PC-3 (cell line): ENCODE measurements at places on chromosomes 2 and 18. TPM values are rescaled to one million over a fixed set of nuclear protein-coding genes. Genes with fewer than 3 reads are reported as not detected.

DNA sequence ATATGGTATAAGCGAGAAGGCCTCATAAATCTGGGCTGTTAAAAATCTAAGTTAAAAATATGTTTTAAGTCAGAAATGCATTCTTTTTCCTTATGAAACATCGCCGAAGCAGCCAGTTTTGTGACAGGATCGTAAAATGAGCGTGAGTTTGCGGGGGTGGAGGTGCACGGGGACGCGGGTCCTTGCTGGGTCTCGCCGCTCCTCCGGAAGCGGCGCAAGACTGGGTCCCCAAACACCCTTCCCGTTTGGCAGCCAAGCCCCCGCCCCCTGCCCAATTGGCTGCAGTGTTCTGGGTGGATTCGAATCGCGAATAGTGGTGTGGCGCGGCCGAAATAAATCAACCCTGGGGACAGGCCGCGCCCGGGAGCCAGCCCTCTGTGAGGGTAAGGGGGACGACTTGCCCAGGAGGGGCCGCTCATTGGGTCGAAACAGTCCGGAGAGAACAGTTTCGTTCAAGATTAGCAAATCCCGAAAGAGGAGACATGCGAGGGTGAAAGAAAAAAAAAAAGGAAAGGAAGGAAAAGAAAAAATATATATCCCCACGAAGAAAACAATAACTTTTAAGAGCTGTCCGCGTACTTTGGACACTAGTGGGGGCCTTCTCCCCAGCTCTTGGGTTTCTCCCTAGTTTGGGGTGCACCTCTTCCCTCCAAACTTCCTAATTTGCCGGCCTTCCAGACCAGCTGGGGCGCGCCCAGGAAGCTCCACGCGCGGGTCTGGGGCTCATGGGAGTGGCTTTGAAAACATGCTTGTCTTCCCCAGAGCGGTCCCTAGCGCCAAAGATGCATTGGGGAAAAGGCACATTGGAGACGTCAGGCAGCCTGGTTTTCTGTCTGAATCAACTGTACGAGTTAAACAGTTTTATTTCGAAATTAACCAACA lies 3.1 kb upstream of the GATA6 start:
- no peak for DNase-seq

DNA sequence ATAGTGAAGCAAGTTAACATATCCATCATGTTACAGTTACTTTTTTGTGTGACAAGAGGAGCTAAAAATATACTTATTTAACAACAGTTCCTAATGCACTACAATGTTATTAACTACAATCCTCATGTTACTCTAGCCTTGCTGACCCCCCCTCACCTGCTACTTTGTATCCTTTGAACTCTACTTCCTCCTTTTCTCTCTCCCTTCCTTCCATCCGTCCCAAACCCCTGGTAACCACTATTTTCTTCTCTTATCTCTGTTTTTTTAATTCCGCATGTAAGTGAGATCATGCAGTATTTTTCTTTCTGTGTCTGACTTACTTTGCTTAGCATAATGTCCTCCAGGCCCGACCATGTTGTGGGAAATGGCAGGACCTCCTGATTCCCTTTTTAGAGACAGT lies 59.4 kb downstream of the NPAS2 start:
- no peak for DNase-seq

GRCh38 chr18:76982038-76982437 lies 150.5 kb downstream of the MBP start:
- no peak for DNase-seq

DNA sequence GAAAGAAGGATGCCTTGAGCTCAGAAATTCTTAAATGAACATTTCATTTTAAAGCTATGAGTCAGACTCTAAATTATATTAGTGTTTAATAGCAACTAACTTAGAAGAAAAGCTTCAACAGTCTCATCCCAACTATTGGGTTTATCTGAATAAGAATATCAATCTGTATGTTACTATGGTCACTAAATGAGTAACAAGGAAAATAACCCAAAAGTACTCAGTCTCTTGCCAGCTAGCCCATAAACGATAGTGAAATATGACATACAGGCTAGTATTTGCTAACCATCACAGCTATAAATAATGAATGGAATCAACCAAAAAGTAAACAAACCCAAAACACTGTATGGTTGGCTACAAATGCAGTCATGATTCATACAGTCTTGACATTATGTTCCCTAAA lies 174.9 kb downstream of the RAB3GAP1 start:
- DNase-seq = peak; percentile 67

GRCh38 chr18:1133541-1133940 lies 228.9 kb downstream of the ADCYAP1 start:
- no peak for DNase-seq

DNA sequence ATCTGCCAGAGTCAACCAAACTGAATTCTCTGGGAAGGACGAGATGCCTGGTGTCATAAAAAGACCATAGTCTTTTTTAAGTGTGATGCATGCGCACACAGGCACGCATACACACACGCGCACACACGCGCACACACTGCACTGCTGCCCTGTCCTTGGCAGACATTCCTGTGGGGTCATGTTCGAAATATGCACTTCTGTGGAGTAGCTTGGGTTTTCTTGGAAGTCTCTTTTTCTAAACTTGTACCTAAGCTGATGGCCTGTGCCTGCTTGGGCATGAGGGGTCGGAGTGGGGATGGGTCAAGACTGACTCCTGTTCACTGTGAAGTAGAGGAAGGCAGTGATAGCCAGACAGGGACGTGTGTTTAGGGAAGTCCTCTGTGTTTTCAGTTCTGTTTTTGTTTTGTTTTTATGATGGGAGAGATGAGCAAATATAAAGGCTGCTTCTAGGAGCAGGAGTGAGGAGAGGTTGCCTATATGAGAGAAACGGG lies 4.0 kb upstream of the RMC1 start:
- no peak for DNase-seq

CDH7 gene
- 6.1 and 7.3 TPM in 2 replicates for total RNA-seq

TMEM200C gene
- 6.5 and 9.8 TPM in 2 replicates for total RNA-seq

STEAP3 gene
- total RNA-seq = 24.6 and 27.3 TPM in 2 replicates

RNF144A gene
- 9.5 and 13.1 TPM in 2 replicates for total RNA-seq

DNA sequence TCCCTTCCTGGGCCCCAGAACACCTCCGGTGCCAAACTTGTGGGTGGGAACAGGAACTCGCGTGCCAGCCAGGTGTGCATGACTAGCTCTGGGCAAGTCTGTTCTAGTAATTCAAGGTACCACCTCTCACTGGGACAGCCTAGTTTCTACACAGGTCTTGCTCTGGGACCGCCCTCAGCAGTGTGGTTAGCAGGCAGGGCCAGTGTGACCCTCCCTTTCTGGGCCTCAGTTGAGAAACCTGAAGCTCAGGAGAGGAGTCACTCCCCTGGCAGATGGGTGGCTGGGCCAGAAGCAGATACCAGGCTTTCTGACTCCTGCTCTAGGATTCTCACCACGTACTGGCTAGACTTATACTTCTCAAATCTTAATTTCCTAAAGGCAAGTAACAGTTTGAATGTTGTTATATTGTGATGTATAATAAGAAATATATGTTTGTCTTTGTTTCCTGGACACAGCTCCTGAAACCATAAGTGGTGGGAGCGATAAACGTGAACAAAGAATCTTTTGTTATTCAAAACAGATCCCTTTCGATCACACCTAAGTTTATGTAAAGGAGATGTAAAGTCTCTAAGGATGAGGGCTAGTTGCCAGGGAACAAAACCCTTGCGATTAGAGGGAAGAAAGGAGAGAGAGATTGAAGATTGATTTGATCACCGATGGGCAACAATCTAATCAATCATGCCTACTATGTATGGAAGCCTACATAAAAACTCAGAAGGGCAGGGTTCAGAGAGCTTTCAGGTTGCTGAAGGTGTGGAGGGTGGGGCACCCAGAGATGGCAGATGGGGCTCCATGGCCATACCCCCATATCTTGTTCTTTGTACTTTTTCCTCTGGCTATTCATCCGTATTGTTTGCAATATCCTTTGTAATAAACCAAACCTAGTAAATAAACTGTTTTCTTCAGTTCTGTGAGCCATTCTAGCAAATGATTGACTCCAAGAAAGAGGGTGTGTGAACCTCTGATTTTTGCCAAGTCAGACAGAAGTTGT lies 952 bp upstream of the UGT1A6 start:
- peak; percentile 21 for DNase-seq

- no peak for DNase-seq
Measured at GRCh38 chr2:131156452-131157149, 51.5 kb downstream of the PLEKHB2 start.

DNA sequence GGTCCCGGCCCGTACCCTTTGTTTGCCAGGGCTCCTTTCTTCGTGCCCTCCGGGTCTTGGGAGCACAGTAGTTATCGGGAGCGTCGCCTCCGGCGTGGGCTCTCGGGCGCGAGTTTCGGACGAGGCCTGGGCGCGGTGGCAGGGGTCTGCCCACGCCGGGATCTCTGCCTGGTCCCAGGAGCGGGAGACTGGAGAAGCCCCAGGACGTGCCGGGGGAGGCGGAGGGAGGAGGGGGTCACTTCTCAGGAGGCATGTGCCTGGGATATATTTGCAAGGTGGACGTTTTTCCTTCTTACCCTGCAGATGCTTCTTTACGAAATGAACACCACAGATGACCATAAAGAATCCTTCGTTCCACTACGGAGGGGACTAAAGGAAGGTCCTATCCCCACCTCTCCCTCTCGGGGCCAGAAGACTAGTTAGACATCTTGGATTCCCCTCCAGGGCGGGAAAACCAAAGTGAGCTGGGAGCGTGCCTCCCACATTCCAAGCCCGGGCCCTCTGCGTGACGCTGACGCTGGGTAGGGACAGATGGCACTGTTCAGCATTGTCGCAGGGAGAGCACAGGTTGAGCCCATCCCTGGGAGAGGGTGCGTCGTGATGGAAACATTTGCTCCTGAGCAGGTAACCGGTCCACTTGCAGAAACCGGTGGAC lies 483 bp upstream of the FHL2 start:
- DNase-seq = no peak

DNA sequence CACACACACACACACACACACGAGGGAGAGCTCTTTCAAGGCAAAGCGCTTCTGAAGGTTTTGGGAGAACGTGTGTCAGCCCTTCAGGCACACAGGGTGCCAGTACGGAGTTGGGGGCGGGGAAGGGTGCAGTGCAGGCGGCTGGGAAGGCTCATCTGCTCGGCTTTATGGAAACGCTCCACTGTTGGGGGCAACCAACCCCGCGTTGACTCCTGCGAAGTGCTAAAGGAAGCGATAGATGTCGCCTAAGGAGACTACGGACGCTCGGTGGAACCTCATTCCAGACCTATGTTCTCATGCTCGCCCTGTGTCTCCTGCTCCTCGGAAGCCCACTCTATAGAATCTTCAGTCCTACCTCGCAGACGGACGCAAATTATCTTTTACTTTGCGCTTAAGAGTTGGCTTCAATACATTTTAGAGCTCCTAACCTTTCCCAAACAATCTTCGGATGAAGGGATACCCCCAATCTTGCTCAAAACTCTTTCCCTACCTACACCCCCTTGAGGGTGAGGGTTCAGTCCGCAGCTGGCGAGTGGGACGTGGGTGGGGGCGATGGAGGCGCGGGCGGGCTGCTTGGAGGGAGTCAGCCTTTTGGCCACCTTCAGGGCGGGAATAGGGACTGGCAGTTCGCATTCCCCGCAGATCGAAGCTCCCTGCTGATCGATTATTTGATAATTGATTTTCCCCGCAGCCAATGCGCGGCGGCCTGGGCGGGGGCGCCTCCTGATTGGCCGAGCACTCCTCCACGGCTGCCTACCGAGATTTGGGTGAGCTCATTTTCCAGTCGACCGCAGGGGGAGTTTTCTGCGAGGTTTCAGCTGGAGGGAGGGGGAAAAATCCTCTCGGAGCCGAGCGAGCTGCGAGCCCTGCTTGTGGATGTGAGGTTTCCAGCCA lies 1.9 kb upstream of the MEIS1 start:
- peak; percentile 88 for DNase-seq

DNA sequence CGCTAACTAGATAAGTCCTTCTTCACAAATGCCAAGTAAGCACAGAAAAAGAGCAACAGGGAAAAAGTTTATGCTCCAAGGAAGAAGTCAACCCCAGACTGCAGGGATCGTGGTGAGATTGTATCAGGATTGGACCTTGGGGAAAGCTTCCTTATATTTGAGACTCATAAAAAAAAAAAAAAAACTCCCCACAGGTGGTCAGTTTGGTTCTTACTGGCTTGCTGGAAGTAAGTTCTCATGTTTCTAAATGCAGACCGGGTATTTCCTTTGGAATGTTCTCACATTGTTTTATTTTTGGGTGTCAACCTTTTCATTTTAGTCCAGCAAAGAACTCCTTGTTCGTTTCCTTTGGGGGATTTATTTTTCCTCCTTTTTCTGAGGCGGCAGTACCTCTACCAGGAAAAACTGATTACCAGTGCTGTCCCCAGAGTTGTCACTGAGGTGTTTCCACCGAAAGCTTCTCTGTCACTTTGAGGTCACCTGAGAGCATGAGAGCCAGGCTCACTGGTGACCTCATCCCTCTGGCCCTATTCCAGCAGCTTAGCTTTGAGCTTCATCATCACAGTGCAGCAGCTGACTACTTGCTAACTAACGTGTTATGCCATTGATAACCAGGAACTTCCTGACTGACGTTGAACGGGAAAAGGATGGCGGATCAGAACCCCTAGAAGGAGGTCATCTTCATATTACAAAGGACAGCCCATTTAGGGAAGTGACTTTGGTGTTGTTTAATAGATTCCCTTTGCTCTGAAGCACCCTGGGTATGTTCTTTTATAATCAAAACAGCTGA lies 16.8 kb upstream of the ATP8B1 start:
- peak; percentile 90 for DNase-seq

DNA sequence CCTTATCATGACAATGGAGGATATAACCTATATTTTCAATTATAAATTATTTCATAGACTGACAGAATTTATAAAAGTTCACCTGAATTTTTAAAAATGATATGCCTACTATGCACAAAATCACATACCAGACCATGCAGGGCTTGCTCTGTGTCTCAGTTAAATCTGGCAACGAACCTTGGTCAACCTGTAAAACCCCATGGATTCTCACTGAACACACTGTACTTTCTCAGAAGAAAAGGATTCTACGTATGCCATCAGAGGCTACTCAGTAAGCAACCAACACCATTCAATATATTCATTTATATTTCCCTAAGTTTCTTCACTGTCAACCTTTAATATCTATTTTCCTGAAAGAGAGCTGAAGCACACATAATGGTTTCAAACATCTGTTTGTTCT lies 52.4 kb downstream of the NRXN1 start:
- no peak for DNase-seq

IL1RN gene
- total RNA-seq = 1.3 and 8.2 TPM in 2 replicates

DNA sequence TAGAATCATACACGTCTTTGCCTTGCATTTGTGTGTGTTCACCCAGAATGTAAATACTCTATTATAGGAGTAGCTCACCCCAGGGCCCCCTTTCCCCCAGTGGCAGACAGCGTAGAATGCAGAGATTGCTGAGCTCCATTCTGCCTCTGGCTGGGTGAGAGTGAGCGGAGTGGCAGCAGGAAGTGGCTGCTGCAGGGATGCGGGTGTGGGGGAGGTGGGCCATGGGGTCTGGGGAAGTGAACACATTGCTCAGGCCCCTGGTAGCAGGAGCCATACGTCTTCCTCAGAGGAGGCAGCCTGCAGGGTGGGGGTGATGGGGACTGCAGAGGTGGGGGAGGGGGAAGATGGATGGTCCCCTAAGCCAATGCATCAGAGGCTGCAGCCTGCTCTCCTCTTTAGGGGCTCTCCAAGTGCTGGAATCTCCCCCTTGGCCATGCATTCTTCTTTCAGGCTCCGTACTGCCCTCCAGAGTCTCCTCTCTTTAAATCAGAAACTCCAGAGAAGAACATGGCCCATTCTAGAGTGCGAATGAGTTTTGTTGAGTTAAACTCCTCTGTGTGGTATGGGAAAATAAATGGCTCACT lies 72.2 kb downstream of the CELF4 start:
- no peak for DNase-seq

NFE2L2 gene
- total RNA-seq = 17.3 and 24.2 TPM in 2 replicates
